ENCODE measurements at places on chromosomes 1 and 21.

DNA sequence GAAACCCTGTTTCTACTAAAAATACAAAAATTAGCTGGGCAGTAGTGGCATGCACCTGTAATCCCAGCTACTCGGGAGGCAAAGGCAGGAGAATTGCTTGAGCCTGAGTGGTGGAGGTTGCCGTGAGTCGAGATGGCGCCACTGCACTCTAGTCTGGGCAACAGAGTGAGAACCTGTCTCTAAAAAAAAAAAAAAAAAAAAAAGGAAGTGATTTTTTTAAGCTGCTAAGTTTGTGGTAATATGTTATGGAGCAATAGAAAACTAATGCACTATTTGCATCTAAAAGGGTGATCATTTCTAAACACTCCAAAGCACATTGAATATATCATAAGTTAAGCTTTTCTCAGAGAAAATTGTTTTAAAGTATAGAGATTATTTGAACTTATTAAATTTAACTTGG lies 244.8 kb upstream of the SPAG17 start:
- no peak for DNase-seq

DNA sequence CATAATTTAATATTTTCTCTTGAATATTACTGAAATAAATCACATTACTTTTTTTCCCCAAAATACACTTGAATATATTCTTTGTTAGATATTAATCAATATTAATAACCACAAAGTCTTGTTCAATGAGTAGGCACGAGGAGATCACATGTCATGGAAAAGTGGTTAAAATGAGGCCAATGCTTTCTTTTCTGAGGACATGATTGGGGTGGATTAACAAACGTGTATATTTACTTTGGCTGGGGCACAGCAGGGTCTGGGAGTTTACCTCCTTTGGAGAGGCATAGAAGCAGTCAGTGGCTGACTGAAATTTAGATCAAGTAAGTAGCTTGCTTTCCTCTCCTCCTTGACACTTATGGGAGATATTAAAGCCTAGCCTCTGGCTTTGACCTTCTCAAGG lies 664.3 kb upstream of the B3GALT2 start:
- no peak for DNase-seq

GRCh38 chr1:160607011-160607671 lies 27.8 kb upstream of the CD84 start:
- DNase-seq: peak; percentile 66

GRCh38 chr1:184790642-184791549 lies 36.2 kb upstream of the EDEM3 start:
- no peak for DNase-seq

Measured in NCI-H187 treated with DMSO at 0.1 percent for 48 hours (cell line).